ENCODE measurements at places on chromosomes 4 and X.

DNA sequence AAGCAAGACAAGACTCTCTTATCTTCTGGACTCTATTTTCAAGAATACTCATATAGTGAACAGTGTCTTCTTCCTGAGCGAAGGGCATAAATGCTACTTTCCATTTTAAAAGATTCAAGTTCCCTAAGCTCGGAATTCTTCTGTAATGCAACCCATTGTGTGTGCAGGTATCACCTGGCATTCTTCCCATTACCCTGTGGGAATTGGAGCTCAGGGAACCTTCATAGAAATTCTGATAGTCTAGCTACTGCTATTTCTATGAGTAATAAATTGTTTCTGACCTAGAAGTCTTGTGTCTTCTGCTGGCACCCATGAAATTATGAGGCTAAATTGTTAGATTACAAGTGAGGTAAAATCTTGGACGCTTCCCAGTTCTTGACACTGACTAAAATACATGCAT, 324.1 kb upstream of the DIPK2B start:
- no peak for DNase-seq

GRCh38 chr4:36844448-36844847, 400.1 kb upstream of the NWD2 start:
- DNase-seq: no peak

- DNase-seq: no peak
Observed at GRCh38 chrX:123728016-123728415, 4.8 kb downstream of the THOC2 start.

DNA sequence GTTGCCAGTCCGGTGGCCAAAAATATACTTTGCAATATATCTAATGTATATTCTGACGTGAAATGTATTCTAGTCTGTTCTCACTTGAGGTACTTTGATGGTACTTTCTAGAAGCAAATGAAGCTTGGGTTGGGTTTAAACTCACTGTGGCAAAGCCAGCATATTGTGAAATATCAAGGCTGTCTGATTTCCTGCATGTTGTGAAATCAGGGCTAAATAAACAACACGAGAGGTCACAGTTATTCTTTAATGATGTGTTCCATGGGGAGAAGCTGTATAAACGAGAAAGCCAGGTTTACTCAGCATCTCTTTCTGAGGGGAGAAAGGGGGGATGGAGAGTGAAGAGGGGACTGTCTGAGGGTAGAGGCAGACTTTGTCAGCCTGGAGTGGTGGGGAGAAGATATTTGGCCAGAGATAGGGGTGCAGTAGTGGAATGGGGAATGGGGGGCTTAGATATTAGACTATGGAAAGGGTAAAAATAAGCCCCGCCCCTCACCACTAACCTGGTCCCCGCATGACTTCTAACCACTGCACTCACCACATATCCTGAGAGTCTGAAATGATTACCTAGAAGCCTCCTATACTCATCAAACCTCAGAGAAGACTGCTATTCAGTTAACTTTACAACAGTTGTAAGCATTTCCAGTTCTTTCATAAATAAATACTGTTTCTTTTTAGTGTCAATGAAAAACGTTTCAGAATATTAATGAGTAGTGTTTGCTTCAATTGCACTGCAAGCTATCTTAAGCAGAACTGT, 5.9 kb upstream of the SCARB2 start:
- no peak for DNase-seq

- no peak for DNase-seq
Observed at GRCh38 chrX:128664211-128664610, 612.0 kb upstream of the ACTRT1 start.

- DNase-seq: no peak
Observed at GRCh38 chrX:46575991-46576392, 2.4 kb downstream of the CHST7 start.

GRCh38 chr4:10033191-10033881, 12.0 kb upstream of the SLC2A9 start:
- DNase-seq: no peak

- DNase-seq: no peak
Observed at GRCh38 chr4:93414041-93414550, 414.5 kb upstream of the ATOH1 start.

GRCh38 chrX:24928114-24928513, 87.7 kb downstream of the ARX start:
- DNase-seq: no peak

DNA sequence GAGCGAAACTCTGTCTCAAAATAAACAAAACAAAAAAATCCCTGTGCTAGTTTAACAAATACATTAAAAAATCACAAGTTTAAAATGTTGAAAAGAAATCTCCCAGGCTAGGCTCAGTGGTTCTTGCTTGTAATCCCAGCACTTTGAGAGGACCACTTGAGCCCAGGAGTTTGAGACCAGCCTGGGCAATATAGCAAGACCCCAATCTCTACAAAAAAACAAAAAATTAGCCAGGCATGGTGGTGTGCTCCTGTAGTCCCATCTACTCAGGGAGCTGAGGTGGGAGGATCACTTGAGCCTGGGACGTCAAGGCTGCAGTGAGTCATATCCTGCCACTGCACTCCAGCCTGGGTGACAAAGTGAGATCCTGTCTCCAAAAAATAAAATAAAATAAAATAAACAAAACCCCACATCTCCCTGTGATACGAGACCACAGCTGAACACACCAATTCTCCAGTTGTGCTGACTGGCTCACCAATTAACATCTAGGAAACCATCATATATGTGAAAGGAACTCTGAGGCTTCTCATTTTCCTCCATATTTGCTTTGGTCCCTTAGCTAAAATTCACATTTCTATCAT, 7.3 kb downstream of the RPS4X start:
- DNase-seq: no peak

DNA sequence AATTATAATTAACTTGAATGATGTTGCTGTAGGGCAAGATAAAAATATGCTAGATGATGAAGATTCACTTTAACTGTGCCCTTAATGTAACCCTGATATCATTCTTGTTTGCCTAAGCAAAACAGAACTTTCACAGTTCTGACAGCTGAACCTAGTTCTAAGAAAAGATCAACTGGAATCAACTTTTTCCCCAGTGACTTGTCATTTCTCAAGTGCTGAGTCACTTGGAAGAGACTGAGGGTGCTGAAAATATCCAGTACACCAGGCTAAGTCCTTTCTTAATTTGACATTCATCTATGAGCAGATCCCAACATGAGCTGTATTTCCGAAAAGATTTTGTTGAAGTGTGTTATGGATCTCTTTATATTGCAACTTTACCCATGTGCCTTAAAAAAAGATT, 140.4 kb downstream of the MID1IP1 start:
- no peak for DNase-seq

- DNase-seq: peak; percentile 65
Observed at GRCh38 chrX:53831662-53832635, 145.4 kb upstream of the HUWE1 start.

DNA sequence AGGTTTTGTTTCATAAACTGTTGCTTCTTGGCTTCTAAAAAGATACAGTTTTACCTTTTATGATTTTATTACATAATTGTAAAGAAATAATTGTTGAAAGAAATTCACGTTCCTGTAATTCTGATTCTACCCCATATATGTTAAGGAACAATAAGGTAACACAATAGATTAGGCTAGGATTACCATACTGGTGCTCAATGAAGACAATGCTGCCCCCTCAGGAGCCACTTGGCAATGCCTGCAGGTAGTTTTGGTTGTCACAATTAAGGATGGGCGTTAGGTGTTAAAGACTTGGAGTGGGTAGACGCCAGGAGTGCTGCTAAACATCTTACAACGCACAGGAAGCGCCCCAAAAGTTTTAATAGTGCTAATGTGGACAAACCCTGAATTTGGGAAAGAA, 133.2 kb downstream of the NLGN4X start:
- DNase-seq: no peak

GRCh38 chrX:151920530-151920929, 7.8 kb downstream of the MAGEA4 start:
- DNase-seq: no peak

- peak; percentile 33 for DNase-seq
Observed at GRCh38 chr4:140637836-140638235, 69.1 kb upstream of the UCP1 start.

GRCh38 chr4:148110169-148110568, 332.0 kb downstream of the NR3C2 start:
- DNase-seq: no peak

GRCh38 chrX:118974088-118974907, at the start of gene LONRF3:
LONRF3 (plus strand) TSS chrX:118974618; CDS start chrX:118974781, 163 bp downstream.
- peak; percentile 78 for DNase-seq

DNA sequence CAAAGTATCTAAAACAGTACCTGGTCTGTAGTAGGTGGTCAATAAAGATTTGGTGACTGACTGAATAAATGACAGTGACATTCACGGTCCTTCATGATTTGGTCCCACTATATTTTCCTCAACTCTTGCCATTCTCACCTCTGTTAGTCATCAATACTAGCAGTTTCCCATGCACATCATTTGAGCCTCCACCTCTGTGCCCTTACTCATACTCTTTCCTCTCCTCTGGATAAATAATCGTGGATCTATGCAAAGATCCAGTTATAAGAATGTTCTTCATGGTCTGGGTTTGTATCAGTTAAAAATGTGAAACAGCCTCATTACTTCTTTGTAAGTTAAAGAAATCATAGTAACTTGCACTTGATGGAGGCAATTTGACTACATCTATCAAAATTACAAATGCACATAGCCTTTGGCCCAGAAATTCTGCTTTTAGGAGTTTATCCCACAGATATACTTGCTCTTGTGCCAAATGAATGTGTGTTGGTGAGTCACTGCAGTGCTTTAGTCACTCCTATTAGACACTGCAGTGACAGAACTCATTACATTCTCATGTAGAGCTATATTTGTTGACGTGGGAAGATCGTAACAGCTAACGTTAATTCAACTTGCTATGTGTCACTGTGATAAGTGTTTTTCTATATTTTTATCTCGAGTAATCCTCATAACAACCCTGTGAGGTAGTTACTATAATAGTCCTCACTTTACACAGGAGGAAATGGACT, 121.9 kb upstream of the SMIM10 start:
- no peak for DNase-seq

- no peak for DNase-seq
Observed at GRCh38 chrX:138945219-138945618, 233.7 kb upstream of the FGF13 start.

DNA sequence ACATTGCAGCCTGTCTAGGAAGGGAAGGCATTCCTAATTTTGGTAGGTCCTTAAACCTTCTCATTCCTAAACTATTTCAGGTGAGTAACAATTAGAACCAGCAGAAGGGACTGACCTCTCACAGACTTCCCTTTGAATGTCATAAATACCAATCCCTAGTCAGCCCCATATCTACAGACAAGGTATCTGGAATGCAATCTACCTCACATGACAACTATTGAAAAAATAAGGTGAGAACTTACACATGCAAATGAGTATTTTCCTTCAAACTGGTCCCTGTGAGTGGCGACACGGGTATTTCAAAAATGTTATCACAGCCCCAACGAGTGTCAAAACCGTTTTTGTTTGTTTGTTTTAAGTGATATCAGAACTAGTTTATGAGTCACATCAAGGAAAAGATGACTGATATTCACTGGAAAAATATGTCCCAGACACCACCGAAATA, 102.4 kb upstream of the VCX2 start:
- no peak for DNase-seq

DNA sequence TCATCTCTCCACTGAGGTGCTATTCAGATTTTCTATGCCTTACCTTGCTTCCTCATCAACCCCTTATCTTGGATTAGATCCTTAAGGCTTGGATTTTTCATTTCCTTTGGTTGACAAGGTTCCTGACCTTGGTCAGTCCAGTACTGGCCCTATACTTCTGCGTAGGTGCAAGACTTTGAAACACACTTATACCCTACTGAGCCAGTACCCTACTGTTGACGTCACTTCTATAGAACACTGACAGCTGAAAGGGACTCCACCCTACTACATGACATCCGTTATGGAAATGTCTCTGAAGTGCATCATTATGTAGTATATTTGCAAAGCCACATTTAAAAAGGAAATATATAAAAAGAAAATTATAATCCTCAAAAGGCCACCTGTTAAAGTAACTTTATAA, 12.0 kb upstream of the PLS3 start:
- DNase-seq: no peak

GRCh38 chrX:37862851-37863250, 15.5 kb upstream of the DYNLT3 start:
- DNase-seq: no peak

DNA sequence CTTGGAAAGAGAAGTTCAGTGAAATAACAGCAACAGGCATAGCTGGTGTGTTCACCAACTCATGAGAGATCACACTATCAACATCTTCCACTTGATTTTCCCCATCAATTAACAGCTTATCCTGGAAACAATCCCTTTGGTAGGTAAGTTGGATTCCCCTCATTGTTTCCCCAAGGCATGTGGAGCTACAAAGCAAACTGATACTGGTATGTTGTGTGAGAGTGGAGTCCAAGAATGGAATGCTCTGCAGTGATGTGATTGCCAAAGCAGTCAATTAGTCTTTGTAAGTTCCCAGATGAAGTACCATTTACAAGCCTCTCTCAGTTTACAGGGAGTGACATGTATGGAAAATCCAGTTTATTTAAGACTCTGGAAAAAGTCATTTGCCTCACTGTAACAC, 13.7 kb upstream of the XAGE2 start:
- DNase-seq: no peak

DNA sequence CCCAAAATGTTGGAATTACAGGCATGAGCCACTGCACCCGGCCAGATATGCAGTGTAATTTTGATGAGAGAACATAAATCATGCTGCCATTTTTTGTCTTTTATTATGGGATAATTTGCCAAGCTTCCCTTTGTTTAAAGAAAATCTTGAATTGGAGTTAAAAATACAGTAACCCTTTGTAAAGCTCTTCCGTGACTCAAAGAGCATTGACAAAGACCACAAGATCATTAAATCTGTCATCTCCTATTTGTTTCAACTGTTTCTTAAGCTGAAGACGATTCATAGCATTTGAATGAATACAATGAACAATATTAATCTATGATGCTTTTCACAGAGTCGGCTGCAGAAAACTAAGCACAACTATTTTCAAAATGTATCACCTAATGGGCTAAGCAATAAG, 132.6 kb downstream of the ANAPC4 start:
- DNase-seq: no peak

- DNase-seq: no peak
Observed at GRCh38 chr4:3767570-3768288, 1.5 kb downstream of the ADRA2C start.

DNA sequence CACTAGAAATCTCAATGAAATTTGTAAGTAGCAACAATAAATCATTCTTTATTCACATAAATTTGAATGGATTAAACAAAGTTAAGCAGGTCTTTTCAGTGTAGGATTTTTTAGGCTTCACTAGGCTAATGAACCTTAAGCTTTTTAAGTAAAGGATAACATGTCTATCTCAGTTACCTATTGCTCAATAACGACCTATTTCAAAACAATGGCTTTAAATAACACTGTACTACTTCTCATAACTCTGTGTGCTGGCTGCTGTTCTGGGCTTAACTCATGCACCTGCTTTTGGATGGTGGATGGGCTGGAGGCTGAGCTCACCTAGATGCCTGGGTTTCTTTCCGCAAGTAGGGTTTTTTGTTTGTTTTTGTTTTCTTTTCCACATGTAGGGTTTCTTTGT, 495.0 kb upstream of the SLIT2 start:
- no peak for DNase-seq

- no peak for DNase-seq
Observed at GRCh38 chrX:152601848-152602616, 35.7 kb upstream of the GABRQ start.

All from CD4-positive, alpha-beta T cell treated with Interleukin-10 for 1 hour (primary cell).